Fibroblast of lung (primary cell): ENCODE measurements at places on chromosomes 16 and 17.

GRCh38 chr16:8572919-8573724 lies 17.2 kb downstream of the TMEM114 start:
- peaks cover 8% of the 10 kb centered on the region for H3K27me3 ChIP-seq
- H3K4me3 ChIP-seq: no peak overlapping the region
- H3K36me3 ChIP-seq: no peaks in the 10 kb centered on the region
- peak; percentile 51 for DNase-seq
- H3K4me1 ChIP-seq: no peaks in the 10 kb centered on the region

- H3K4me1 ChIP-seq: peaks cover 14% of the 10 kb centered on the region
- H3K4me3 ChIP-seq: peak overlapping the region; percentile 96
- peak overlapping the region; percentile 74 for H3K27ac ChIP-seq
- H3K36me3 ChIP-seq: no peaks in the 10 kb centered on the region
- DNase-seq: peak; percentile 74
Measured at GRCh38 chr17:67378454-67379250, 1.6 kb downstream of the PITPNC1 start.

- no peaks in the 10 kb centered on the region for H3K4me1 ChIP-seq
- no peaks in the 10 kb centered on the region for H3K27me3 ChIP-seq
- H3K4me3 ChIP-seq: no peak overlapping the region
- DNase-seq: no peak
Measured at GRCh38 chr17:72901083-72901482, 191.4 kb downstream of the SLC39A11 start.

DNA sequence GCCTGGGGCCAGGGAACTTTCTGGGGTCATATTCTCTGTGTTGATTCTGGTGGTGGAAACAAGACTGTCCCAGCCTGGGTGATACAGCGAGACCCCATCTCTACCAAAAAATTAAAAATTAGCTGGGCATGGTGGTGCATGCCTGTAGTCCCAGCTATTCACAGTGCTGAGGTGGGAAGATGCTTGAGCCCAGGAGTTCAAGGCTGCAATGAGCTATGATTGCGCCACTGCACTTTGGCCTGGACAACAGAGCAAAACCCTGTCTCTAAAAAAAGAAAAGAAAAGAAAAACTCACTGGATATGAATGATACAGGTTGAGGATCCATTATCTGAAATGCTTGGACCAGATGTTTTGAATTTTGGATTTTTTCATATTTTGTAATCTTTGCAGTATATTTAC lies 13.6 kb downstream of the SCGB1C2 start:
- H3K27ac ChIP-seq: no peak overlapping the region
- H3K4me3 ChIP-seq: no peak overlapping the region
- no peaks in the 10 kb centered on the region for H3K4me1 ChIP-seq
- no peak for DNase-seq
- no peaks in the 10 kb centered on the region for H3K27me3 ChIP-seq

- no peaks in the 10 kb centered on the region for H3K36me3 ChIP-seq
- DNase-seq: no peak
- peaks cover 3% of the 10 kb centered on the region for H3K27me3 ChIP-seq
- H3K27ac ChIP-seq: no peak overlapping the region
- H3K4me3 ChIP-seq: no peak overlapping the region
- H3K4me1 ChIP-seq: no peaks in the 10 kb centered on the region
Measured at GRCh38 chr16:88144028-88144511, 192.8 kb downstream of the BANP start.

- DNase-seq: peak; percentile 61
- no peak overlapping the region for H3K4me3 ChIP-seq
- no peaks in the 10 kb centered on the region for H3K4me1 ChIP-seq
Measured at GRCh38 chr17:66715745-66716156, 119.2 kb upstream of the CACNG5 start.

- H3K27ac ChIP-seq: no peak overlapping the region
- H3K4me3 ChIP-seq: no peak overlapping the region
- peaks cover 5% of the 10 kb centered on the region for H3K36me3 ChIP-seq
Measured at GRCh38 chr16:11051879-11052808, 107.8 kb downstream of the CLEC16A start.
